ENCODE measurements at places on chromosomes 11 and 22.

GRCh38 chr22:43811777-43812148 lies 342 bp downstream of the EFCAB6 start:
- no peak for DNase-seq

GRCh38 chr11:68714060-68714856 lies 29.9 kb downstream of the GAL start:
- no peak for DNase-seq

DNA sequence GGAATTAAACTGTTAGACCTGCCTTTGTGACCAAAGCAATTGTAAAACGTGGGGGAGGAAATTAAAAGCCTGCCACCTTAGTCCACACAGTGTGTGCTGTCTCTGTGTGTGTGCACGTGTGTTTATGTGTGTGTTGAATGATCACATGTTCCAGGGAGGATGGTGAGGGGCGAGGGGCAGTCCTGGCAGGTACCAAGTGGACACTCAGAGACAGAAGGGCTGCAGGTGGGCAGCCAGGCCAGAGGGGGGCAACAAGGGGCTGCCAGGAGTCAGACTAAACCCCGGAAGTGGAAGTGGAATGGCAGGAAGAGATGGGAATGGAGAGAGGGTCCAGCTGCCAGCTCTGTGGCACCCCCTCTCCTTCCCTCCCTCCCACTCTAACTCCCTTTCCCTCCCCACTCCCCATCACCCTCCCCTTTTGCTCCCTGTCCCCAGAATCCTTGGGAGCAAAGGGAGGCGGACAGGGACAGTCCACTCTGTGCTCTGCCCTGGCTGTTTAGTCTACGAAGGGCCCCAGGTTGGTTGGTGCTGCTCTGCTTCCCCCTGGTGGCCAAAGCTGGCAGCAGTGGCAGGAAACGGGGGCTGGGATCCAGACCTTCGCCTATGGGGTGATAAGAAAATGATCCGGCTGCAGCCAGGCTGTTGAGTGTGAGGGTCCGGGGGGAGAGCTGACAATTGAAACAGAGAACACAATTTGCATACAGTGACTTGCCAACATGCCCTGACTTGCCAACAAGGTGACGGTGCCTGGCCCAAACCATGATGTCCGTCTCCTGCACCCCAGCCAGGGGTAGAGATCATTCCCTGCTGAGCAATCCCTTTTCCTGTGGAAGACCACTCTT lies 24.4 kb downstream of the P2RY2 start:
- DNase-seq = peak; percentile 72

DNA sequence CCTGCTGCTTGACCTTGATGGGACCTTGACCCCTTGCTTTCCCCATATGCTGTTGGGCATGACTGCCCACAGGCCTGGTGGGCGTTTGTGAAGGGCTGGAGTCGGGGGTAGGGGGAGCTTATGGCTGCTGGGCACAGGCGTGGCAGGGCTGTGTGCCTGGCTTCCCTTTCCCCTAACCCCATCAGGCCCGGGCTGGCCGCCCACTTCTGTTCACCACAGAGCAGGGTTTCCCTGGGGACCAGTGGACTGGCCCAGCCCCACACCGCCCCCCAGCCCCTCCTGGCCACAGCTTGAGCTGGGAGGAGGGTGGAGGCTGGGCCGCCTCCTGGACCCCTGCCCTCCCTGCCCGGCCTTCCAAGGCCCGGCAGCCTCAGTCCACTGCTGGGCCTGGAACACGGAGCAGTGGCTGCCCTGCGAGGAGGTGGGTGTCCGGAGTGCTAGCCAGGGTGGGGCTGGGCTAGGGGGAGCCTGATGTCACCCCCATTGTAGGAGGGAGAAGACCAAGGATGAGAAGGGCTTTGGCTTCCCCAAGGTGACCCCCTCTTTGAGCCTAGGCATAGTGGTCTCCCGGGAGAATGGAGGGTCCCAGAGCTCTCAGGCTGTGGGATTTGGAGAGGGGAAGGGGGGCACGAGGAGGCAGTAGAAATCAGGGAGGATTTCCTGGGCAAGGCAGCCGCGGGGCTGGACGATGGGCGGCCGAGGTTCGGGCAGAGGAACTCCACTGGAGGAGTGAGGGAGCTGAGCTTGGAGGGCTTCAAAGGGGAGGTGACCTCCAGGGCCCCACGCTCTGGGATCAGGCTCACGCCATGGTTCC lies at the start of gene AIFM3:
Gene AIFM3 (plus strand): TSS at position 373 of the 814 bp plus-strand sequence. CDS start 690 bp downstream, outside the sequence.
- DNase-seq = no peak

DNA sequence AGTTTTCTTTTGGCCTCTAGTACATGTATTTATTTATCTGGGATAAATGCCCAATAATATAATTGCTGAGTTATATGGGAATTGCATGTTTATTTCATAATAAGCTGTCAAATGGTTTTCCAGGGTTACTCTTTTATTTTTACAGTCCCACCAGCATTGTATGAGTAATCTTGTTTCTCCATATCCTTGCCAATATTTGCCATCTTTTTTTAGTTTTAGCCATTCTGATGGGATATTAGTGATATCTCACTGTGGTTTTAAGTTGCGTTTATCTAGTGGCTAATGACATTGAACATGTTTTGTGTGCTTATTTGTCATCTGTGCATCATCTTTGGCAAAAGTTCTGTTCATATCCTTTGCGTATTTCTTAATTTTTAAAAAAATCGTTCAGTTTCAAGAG lies 372.8 kb upstream of the CCDC179 start:
- DNase-seq = no peak

DNA sequence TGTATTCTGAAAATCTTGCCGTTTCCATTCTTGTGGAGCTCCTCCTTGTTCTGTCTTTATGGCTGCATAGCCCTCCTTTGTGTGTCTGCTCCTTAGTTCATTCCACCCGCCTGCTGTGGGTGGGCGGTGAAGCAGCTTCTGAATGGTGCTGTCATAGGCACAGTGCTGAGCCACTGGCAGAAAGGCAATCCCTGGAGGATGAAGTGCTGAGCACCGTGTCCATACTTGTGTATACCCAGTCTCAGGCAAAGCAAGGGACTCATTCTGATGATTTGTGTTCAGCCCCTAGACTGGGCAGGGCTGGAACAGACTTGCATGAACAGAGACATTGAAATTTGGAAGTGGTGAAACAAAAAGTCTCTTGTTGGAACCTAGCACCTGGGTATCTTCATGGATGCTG lies 134.9 kb downstream of the MYO18B start:
- no peak for DNase-seq

DNA sequence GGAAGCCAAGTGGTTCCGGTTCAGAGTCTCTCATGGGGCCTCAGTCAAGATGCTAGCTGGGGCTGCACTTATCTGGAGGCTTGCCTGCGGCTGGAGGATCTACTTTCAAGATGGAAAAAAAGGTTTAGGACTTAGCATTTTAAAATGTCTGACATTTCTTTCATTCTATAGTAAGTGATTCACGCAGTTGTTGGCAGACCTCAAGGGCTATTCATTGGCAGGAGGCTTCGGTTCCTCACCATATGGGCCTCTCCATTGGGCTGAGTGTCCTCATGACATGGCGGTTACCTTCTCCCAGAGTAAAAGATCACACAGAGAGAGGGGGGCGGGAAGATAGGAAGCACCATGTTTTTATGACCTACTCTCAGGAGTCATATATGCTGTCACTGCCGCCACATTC lies 298.0 kb upstream of the PLET1 start:
- no peak for DNase-seq

GRCh38 chr22:47694536-47695130 lies 932.2 kb downstream of the TBC1D22A start:
- no peak for DNase-seq

- DNase-seq = no peak
Observed at GRCh38 chr11:1162491-1163311, 4.9 kb downstream of the MUC5AC start.

DNA sequence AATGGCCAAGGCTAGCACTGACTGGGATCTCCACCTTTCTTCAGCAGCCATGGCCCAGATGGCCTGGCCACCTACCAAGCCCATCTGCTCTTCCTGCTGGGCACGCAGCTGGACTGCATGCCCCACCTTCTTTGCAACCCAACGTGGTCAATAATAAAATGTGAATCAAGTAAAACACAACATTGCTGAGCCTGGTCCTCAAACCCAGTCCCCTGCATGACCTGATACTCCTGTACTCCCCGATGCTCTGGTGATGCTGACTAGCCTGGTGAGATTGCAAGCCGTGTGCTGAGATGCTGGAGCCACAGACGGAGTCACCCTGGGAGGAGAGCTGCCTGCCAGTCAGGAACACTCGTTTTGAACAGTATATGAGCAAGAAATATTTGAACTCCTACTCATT lies 34.0 kb downstream of the PARVG start:
- no peak for DNase-seq

DNA sequence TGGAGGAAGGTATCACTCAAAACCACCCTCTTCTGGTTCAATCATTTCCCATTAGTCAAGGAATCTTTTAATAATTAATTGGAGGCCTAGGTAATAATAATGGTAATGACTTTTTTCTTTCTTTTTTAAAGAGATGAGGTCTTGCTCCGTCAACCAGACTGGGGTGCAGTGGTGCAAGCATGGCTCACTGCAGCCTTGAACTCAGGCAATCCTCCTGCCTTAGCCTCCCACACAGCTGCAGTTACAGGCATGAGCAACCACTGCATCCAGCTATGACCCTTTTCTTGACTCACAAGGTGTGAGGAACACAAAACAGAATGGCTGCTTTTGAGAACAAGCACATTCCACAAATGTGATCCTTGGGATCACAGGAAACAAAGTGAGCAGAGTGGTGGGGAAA lies 3.6 kb downstream of the POLDIP3 start:
- DNase-seq = no peak

GRCh38 chr11:126702987-126703386 lies 297.6 kb downstream of the KIRREL3 start:
- DNase-seq = no peak

- DNase-seq = no peak
Observed at GRCh38 chr11:88596786-88597185, 259.2 kb upstream of the CTSC start.

- no peak for DNase-seq
Observed at GRCh38 chr11:45470794-45471167, 184.6 kb upstream of the SYT13 start.

GRCh38 chr11:128491195-128491936 lies 96.0 kb downstream of the ETS1 start:
- no peak for DNase-seq

- DNase-seq = no peak
Observed at GRCh38 chr22:27113211-27113635, 455.8 kb downstream of the MIAT start.

DNA sequence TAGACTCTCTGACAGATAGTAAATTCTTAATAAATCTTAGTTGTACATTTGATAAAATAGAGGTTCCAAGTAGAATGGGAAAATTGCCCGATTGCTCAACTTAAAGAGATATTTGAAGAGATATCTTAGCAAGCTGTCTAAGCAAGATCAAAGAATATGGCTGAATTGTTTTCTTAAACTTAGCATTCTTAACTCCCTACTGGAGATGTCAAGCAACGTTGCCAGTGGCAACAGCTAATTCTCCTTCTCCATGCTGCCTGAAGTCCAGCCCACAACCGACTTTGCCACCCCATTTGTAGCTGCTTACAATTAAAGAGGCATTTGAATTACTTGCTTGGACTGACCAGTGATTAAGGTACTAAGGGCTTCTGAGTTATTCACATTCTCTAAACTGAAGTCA lies 94.4 kb downstream of the FAM181B start:
- no peak for DNase-seq

- DNase-seq = no peak
Observed at GRCh38 chr11:95459291-95460042, 228.5 kb upstream of the SESN3 start.

DNA sequence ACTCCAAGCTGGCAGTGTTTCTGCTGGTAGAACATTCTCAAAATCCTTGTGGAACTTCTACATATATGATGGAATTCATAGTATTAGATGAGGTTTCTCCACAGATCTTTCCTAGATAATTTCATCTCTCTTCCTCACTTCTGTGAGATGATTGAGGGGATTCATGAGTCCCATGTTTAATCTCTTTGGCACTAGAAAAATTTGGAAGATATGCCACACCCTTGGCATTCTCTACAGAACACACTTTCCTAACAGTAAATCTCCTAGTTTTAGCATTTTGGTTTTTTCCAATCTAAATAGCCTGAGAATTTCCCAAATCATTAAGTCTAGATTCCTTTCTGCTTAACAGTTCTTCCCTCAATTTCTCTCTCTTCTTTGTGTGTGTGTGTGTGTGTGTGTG lies 35.3 kb downstream of the MED15 start:
- DNase-seq = no peak

DNA sequence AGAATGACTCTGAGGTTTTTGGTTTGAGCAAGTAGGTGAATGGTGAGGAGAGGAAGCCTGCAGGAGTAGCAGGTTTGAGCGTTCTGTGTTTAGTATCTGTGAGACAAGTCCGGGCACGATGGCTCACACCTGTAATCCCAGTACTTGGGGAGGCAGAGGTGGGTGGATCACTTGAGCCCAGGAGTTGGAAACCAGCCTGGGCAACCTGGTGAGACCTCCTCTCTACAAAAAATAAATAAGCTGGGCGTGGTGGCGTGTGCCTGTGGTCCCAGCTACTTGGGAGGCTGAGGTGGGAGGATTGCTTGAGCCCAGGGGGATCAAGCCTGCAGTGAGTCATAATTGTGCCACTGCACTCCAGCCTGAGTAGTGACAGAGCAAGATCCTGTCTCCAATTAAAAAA lies 9.7 kb upstream of the CENATAC start:
- DNase-seq = no peak

GRCh38 chr22:21797444-21798221 lies 62.0 kb upstream of the YPEL1 start:
- DNase-seq = no peak

- no peak for DNase-seq
Observed at GRCh38 chr11:2529173-2529572, 84.4 kb downstream of the KCNQ1 start.

DNA sequence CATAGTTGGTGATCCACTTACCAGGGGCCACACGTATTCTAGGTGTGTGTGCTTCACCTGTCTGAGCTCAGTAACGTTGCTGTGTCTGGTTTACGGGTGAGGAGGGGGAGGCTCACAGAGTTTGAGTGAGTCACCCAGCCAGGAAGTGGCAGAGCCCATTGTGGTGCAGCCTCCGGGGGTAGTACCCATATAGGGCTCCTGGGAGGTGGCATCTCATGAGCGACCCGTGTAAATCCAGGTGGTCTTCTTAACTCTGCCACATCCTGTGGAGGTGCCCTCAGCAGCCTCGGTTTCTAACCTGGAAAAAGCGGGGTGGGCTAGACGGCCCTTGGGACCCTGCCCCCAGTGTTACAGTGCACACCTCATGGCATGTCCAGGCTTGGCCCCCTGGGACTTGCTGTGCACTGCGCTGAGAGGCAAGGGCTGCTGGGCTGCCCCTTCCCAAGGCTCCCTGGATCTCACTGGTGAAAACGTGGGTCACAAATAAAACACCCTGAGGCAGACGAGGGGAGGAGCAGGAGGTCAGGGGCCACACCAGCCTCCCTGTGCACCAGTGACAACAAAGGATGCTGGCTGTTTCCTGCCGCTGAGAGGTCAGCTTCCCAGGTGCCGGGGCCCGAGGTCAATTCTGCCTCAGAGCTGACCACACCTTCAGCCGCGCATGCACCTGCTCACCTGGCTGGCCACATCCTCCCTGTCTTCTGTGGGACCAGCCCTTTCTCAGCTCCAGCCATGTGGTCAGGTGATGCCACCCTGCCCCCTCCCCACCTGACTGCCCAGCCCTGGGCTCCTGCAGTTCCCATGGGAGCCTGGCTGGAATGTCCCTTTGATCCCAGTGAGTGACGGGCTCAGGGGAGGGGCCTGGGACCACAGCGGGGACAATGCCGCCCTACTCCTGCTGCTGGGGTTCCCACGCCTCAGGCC lies 305.1 kb downstream of the CTTN start:
- no peak for DNase-seq
